NCI-H1417 (cell line): ENCODE measurements at places on chromosomes 5 and 9.

DNA sequence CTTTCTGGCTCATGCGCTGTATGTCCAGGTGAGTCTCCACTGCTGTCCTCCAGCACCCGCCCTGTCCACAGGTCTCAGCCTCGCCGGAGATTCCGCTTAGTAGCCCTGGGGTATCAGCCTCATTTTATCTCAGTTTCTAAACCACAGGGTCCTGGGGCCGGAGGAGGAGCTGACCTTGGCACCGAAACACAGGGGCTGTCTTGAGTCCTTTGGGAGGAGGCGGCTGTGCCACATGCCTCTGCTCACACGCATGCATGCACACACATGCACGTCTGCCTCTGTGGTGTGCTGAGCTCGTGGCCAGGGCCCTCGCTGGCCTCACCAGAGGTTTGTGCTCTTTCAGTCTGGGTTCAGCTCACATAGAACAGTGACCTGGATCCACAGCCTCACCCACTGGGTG, 23.3 kb downstream of the TRIP13 start:
- DNase-seq, result no peak

DNA sequence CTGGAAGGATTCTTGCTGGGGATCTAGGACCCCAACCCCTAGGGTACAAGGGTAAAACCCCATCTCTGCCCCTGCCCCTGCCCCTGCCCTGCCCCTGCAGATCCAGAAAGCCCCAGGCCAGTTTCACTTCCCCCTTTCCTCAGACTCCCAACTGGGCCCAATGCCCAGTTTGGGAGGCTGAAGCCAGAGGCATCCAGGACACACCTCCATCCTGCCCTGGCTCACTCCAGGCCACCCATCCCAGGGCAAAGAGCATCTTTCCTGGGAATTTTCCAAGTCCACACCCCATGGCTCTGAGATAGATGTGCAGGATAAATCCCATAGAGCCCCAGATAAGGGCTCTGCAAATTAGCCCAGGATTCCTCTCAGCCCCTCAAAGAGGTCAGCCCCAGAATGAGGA, 17.4 kb downstream of the CNTFR start:
- DNase-seq, result no peak

- no peak for DNase-seq
These were observed 60.4 kb upstream of the SMIM23 start for GRCh38 chr5:171725205-171725601.

DNA sequence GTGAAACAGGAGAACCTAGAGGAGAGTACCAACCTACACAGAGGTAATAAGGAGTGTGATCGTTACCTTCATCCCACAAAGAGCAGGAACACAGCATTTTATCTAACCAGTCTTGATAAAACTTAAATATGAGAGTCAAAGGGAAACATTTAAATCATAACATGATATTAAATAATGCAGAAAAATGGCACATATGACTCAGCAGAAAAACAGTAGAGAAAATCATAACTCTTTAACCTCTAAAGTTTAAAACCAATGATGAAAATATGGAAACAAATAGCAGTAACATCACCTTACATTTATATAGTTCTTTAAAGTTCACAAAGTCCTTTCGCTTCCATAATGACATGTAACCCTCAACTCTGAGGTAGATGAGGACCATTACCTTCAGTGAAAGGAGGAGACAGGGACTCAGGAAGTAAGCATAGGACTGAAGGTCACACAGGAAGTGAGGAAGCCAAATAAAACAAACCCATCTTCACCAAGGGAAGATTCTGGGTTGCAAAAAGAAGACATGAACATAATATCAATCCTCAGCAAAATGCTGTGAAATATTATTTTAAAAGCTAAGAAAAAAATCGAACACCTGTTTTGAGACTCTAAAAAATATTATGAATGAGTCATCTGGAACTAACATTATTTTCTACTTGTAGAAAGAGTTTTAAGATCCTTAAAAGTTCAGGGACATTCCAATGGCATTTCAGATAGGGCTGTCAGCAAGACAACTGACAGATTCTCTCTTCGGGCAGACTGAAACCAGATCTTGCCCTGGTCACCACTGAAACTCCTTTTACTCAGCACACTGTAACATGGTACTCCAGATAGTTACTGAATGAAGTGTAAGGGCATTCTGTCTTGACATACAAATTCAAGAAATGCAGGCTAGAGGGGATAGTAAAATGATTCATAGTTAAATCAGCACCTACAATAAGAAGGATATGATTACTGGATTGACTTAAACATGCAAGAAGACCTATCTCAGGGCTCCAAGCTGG, 148.5 kb downstream of the EPB41L4A start:
- DNase-seq, result no peak

DNA sequence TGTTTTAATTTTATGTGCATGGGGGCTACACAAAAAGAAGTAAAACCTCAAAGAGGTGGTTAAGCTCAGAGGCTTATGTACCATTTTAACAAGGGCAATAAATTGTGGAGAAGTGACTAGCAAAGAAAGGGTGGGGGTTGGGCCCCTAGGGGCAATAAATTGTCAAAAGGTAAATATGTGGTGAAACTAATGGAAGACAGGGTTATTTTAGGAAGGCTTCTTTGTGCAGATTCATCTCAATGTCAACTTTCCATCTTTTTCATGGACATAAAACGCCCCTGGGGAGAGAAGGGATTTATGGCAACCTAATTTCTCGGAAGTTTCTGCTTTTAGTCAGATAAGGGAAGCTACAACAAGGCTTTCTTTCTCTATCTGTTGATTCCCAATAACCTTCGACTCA, 42.5 kb upstream of the GOLM1 start:
- peak; percentile 82 for DNase-seq

DNA sequence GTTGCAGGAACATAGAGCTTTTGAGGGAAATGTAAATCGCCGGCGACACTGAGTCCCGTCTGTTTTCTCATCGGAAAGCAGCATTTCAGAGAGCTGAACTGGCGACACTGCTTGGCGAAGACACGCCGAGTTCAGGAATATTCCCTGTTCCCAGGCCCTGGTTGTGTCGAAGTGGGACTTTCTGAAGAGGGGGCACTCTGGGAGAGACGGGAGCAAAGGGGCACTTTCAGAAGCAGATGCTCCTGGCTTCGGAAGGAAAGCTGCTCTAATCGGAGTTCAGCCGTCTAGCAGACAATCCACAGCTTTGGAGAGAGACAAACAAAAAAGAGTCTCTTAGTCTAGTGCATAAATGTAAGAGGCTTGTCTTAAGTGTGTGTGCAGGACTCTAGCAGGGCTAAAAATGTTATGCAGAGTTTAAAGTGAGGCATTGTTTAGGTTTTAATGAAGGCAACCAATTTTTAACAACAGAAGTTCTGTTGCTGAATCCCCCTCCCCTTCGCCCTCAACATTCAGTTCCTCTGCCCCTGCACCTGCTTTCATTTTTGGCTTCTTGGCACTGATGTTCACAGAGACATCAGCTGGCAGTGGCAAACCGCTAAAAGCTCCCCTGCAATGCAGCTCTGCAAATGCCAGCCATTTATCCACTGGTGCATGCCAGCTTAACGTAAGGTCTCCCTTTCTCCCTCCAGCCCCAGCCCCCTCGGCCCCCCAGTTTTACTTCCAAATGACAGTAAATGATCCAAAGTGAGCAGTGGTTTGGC, 289.5 kb upstream of the MPDZ start:
- DNase-seq, result no peak

DNA sequence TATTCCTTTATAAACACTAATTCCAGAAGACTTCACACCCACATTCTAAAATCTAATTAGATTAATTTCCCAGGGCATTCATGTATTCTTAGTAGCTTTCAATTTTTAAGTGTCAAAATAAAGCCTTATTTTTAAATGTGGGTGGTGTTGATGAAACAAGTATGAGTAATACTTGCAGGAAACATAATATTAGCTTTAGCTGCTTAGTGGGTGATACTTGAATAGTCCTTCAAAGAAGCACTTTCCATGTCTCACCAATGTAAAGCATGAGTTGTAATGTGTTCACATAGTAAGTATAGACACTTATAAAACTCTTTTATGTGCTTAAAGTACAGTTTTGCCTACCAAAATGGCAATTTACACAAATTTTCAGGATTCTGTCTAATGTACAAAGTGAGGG, 6.9 kb downstream of the FNBP1 start:
- no peak for DNase-seq

GRCh38 chr5:58191443-58191842, 268.4 kb downstream of the PLK2 start:
- no peak for DNase-seq

DNA sequence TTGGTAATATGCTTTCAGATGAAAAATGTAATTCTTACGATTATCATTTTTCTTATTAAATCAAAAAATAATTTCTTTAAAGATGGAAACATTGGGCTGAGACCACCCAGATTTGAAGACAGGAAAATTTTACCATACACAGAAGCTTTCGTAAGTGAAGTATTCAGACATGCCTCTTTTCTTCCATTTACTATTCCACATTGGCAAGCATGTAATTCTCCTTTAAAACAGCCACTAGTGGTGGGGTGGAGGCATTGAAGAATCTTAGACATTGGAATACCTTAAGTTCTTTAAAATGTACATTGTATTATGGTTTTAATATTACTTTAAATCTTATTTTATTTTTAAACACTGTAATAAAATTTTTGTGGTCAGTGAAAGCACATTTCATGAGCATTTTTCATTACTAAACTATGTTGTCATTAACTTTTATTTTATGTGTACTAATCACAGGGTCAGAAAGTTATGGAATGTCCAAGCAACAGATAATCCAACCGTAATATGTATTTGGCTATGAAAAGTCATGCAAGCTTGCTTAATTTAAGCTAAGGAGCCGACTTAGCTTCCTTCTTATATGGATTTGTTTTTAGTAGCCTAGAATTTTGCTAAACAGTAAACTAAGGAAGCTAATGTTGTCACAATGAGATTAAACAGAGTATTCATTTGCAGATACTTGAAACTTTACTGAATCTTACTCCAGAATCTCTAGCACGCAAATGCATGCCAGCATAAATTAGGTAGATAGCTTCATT, 97.4 kb upstream of the ALDH1A1 start:
- DNase-seq, result no peak

DNA sequence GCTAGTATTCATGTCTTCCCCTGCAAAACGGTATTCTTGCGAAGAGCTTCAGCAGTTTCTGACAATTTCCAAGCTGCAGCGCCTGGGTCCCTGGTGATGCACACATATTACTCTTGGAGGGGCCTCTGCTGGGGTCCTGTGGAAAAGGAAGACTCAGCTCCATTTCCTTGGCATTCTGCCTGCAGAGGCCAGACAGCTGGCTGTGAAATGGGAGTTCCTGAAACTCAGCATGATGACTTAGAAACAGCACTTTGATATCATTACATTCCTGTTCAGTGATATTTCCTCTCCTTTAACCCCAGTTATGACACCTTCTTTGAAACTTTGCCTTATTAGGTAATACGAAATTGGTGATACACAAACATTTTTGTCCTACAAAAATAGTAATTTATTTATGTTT, 98.5 kb downstream of the APBA1 start:
- no peak for DNase-seq

DNA sequence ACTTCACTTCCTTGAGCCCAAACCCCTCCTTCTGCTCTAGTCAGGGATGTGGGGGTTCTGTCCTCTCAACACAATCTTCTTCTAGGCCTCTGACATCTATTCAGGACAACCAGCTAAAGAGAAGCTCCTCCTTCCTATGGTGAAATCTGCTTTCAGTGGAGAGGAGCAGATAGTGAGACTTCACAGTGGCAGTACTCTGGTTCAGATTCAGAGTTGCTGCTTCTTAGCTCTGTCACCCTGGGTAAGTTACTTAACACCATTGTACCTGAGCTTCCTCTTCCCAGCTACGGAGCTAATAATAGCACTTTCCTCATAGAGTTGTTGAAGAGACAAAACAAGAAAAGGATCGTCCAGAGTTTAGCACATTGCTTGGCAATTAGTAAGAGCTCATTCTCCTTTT, 77.3 kb upstream of the LARP1 start:
- no peak for DNase-seq

DNA sequence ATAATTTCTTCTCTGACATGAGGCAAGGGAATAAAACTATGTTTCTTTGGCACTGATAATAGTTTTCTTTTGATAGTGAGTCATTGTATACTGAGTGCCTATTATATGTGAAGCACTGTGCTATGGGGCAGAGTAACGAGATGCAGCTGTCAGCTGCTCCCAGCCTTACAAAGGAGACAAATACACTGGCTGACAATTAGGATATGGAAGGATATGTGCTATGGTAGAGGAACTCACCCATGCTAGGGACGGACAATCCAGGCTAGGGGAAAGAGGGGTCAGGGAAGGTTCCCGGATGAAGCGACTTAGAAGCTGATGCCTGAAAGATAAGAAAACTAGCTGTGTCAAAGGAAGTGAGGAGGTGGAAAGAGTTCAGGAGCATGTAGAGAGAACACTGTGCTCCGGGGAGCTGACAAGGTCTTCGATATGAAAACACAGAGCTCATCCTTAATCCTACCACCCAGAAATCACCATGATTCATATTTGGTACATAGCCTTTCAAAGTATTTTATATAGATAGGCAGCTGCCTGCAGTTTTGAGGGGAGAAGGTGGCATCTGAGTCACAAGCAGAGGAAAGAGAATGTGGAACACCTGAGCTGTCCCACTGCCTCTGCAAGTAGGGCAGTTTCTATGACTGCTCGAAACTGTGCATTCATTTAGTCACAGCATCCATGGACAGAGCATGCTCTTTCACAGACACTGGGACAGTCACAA, 12.1 kb downstream of the BSPRY start:
- no peak for DNase-seq

DNA sequence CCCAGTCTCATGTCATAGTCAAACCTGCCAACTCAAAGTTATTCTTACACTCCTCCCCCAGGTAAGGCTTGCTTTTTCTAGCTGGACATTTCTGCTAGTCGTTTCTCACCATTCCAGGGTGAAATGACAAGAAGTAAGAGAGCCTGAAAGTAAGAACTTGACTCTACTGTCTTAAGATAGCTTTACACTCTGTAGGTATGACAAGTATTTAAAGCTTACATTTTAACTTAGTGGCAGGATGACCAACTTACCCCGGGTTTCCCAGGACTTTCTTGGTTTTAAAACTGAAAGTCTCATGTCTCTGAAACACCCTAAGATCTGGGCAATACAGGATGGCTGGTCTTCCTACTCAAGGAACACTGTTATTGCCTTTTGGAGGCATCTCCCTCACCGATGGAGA, 67.5 kb upstream of the PIK3R1 start:
- DNase-seq, result no peak

DNA sequence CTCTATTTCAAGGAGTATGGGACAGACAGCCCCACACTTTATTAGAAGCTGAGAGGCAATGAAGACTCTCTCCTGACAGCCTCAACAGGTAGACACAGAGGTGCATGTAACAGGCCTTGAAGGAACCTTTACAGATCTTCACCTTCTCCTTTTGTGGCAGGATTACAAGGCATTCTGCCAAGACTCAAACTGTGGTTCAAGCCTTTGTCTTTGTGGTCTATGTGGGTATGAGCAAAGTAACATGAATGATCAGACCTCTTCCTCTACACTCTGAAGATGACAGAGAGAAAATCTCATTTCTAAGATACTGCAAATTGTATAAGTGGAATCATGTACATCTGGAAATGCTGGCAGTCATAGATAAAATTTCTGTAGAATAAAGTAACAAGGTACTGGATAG, 346.9 kb downstream of the CDH9 start:
- no peak for DNase-seq

DNA sequence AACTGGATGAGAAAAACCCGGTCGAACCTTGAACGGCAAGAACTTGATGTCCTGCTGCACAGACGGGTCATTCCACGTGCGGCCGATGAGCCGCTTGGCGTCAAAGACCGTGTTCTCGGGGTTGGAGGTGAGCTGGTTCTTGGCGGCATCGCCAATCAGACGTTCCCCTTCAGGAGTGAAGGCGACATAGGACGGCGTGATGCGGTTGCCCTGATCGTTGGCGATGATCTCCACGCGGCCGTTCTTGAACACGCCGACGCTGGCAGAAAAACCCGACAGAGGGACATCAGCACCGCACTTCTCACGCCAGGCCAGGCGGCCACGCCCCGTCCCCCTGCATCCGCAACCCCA, 519 bp downstream of the HSPA5 start:
- peak; percentile 82 for DNase-seq

GRCh38 chr5:107370396-107370968, 300.3 kb downstream of the EFNA5 start:
- no peak for DNase-seq
